ENCODE measurements at places on chromosomes 7 and 10.

DNA sequence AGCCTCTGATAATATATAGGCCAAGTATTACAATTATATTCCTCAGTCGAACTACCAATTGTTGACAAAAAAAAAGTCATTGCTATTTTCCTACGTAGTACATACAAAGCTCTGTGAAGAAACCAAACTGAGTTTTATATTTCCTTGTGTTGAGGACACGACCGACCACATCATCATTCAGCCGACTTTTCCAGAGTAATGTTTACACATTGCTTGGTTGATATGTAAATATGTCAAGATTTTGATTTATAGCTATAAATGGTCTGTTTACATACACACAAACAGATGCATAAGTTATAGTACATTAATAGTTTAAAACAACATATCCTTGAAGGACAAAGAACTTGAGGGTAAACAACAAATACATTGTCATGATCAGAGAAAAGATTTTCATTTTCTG, 121.5 kb downstream of the CRPPA start:
- no peak for DNase-seq

GRCh38 chr10:106931159-106931852, 233.2 kb downstream of the SORCS1 start:
- no peak for DNase-seq

DNA sequence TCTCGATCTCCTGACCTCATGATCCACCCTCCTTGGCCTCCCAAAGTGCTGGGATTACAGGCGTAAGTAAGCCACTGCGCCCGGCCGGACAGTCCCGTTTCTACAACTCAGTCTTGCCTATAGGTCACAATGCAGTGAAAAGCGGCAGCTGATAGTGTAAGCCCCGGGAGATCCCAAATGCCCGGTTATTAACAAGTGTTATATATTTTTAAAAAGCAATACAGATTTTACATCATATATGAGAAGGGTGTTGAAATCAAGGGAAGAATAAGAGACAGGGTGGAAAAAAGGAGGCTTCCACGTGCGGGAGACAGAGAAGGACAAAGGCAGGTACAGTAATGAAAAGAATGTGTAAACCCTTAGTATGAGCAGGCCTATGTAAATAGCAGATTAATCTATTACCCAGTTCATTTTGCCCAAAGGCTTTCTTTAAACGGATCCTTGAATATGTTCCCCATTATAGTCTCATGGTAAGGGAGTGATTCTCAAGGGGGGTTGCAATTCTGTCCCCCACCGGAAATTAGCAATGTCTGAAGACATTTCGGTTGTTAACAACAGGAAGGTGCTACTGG, 170.8 kb downstream of the PDE1C start:
- DNase-seq = no peak

- no peak for DNase-seq
Observed at GRCh38 chr10:43905512-43906236, 257.0 kb upstream of the ZNF32 start.

GRCh38 chr10:8584666-8585065, 530.2 kb downstream of the GATA3 start:
- DNase-seq = no peak

DNA sequence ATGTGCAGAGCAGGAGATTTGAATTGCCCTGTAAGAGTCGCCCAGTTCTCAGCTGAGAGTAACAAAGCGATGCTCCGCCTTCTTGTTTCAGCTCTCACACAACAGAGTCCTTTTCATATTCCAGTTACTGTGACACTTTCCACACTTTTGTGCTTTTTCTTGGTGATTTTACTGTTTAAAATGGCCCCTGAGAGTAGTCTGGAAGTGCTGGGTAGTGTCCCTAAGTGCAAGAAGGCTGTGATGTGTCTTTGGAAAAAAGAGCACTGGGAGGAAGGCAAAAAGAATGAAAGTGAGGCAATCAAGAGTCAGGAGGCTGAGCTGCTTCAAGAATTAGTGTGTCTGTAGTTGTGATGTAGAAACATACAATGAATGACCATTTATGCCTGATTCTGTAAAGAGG, 201.2 kb upstream of the SEMA3E start:
- no peak for DNase-seq

DNA sequence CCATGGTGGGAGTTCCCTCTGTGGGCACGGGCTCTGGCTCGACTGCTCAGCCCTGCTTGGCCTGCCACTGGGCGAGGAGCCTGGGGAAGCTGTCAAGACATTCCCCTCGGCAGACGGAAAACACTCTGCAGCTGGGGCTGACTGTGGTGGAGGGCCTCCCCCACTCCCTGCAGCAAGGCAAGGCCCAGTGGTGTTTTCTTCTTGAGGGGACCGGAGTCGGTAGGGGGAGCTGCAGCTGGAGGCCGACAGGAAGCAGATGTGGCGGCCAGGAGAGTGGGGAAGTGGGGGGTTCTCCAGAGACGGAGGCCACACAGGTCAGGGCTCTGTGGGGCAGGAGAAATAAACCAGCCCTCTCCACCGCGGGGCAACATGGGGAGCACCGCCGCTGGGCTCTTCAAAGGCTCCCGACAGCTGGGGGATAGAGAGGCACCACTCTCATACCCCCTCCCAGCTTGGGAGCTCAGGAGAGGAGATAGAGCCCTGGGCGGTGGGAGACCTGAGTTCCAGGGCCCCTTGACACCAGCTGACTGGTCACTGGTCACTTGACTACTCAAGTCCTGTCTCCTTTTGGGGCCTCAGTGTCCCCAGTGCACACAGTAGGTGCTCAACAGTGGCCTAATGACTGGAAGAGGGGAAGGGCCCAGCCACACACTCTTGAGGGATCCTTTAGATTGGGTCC, 43.4 kb downstream of the PPIF start:
- DNase-seq = no peak

- peak; percentile 78 for DNase-seq
Observed at GRCh38 chr7:151174246-151175046, 7.0 kb upstream of the GBX1 start.

Data from NCI-H82 (cell line).